Osteocyte (in vitro differentiated cells): ENCODE measurements at places on chromosomes 5 and 9.

DNA sequence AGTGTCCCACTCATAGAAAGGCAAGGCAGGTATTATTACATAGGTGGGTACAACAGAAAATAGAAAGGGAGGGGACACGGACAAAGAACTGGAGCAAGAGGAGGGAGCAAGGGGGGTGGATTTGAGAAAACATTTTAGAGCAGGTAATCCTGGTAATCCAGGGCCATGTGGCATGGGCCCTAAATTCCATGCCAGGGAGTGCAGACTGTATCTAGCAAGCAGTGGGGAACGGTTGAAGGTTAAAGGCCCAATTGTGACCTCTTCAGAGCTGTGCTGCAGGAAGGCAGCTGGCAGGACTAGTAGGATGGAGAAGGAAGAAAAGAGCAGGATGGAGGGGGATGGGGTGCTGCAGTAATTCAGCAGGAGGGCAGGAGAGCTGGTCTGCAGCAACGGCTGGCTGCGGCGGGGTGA is 75.2 kb downstream of the PDE6A start:
- no peak for DNase-seq

DNA sequence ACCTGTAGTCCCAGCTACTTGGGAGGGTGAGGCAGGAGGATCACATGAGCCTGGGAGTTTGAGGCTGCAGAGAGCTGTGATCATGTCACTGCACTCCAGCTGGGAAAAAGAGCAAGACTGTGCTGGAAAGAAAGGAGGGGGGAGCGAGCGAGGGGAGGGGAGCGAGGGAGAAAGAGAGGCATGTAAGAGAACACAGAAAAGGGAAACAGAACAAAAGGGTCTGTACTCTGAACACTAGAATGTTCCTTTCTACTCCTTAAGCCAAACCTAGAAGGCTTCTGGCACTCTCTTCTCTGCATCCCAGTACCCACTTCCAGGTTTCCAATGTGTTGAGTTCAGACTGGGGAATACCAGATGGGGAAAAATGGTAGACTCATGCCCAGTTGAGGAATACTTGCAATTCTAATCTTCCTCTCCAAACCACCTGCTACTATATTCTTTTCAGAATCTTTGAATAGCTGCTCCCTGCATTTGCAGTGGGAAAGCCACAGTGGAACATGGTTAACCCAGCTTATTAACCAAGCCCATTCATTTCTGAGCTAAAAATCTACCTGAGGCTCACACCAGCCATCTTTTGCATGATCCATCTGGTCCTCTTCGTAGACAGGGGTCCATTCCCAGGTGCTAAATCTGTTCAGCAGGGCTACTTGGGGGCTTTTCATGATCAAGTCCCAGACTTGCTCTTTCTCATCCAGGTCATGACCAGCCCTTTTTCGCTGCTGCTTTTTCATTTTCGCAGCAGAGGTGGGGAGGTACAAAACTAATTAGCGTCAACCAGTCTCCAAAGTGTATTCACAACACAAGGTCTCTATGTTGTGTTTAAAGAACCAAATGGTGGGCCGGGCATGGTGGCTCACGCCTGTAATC is 34.9 kb downstream of the SEMA4D start:
- no peak for DNase-seq

DNA sequence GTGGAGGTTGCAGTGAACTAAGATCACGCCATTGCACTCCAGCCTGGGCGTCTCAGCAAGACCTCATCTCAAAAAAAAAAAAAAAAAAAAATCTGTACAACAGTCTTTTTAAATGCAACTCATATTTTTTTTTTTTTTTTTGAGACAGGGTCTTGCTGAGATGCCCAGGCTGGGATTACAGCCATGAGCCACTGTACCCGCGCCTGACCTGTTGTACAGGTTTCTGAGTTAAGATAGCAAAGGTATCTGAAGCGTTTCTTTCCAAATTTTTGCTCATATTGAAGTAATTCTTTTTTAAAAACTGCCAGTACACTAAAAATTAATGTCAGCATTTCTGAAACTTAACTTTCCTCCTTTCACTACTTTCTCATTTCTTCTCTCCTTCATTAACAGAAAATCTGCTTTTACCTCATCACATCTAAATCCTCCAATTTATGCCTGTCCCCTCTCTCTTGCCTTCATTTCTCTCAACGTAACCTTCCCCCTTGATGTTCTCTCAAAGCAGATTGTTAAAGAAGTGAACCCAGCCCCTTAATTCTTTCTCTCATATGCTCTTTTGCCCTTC is 3.3 kb upstream of the SNX24 start:
- no peak for DNase-seq

DNA sequence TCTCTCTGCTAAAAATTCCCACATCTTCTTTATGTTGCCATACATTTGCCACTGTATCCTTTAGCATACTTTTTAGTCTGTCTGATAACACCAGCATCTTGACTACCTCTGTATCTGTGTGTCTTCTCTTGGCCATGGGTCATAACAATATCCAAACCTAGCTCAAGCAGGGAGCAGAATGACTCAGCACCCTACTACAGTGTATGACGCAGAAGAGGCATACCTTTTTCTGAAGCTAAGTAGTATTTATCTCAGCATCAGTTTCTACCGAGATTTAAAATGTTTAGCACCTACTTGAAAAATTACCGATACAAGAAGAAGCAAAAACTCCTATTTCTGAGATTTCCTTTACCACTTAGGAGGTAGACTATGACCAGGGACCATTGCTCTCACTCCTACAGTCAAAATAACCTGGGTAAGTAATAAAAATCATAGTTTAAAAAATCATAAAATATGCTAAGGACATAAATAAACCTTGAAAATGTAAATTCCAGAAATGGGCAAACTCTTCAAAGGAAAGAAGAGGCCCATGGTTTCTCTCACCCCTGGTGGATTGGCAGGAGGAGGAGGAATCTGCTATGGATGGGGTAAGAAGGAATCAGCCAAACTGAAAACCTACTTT is 286.5 kb downstream of the MAST4 start:
- no peak for DNase-seq

GRCh38 chr5:95519151-95519550 is 35.6 kb downstream of the SKIC3 start:
- no peak for DNase-seq

- no peak for DNase-seq
Observed at GRCh38 chr9:28961623-28962022, 1388.3 kb upstream of the C9orf72 start.

DNA sequence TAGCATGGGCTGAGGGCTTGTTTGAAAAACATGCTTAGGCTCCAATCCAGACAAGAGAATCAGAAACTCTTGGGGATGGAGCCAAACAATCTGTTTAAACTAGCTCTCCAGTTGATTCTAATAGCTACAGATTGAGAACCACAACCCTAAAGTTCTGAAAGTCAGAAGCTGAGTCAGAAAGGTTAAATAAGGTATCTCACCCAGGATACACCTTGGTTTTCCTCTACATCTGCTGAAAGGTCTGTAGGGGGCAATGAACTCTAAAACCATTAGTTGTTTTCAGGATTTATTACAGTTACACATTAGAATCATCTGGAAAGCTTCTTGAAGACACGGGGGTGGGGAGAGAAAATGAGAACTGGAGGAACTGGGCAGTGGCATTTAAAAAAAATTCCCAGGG is 5.7 kb downstream of the GFM2 start:
- no peak for DNase-seq

- DNase-seq: no peak
Observed at GRCh38 chr9:23587433-23587832, 238.6 kb downstream of the ELAVL2 start.

GRCh38 chr5:144352732-144353317 is 182.2 kb downstream of the KCTD16 start:
- no peak for DNase-seq

DNA sequence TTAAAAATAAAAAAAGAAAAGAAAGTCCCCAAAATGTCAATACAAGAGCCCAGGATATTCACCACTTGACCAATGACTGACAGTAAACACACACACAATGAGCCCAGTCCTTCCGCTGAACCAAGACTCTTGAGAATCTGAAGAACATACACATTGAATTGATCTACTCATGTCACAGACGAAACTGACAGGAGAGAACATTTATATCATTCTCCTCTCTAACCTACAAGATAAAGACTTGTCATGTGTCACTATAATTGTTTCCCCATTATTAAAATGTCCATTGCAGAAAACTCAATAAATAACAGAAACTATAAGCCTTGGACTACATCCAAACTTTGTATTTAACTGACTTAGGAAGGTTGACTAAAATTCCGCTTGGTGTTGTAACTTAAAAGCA is 296.7 kb downstream of the EPB41L4A start:
- no peak for DNase-seq
